ENCODE measurements at places on chromosomes 7 and 10.

- DNase-seq, result no peak
Observed at GRCh38 chr10:59805014-59805413, 51.8 kb upstream of the MRLN start.

DNA sequence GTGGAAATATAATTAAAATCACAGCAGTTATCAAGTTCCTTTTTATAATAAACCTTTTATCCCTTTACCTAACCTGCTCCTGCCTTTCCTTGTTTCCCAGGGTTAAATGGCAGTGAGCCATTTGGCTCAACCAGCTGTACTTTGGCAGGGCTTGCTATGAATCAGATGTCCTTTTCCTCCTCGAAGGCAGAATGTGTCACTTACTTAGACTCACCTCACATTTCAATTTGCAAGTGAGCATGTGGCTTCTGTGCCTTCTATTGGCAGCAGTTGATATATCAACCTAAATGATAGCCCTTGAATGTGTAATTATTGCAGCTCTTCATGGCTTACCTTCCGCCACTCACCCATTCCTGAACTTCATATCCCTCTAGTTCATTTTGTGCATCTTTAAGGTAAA, 301.7 kb downstream of the CSTF2T start:
- DNase-seq, result no peak

- DNase-seq, result peak; percentile 43
Observed at GRCh38 chr7:27661811-27662489, 733 bp downstream of the HIBADH start.

DNA sequence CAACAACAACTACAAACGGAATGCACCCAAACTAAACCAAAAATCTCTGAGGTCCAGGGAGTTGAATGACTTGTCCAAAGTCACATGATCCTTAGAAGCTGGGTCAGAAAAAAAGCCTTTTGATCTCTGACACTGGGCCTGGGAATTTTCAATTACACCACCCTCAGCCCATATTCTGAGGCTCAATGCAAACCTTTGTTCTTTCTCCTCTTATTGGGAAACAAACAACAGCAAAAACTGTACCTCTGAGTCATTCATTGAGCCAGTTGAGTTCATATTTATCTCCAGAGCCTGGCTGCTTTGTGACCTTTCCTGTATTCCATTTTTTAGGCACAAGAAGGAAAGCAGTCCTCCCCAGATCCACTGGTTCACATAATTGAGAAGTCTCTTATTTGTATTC, 51.2 kb upstream of the SORCS1 start:
- DNase-seq, result no peak

DNA sequence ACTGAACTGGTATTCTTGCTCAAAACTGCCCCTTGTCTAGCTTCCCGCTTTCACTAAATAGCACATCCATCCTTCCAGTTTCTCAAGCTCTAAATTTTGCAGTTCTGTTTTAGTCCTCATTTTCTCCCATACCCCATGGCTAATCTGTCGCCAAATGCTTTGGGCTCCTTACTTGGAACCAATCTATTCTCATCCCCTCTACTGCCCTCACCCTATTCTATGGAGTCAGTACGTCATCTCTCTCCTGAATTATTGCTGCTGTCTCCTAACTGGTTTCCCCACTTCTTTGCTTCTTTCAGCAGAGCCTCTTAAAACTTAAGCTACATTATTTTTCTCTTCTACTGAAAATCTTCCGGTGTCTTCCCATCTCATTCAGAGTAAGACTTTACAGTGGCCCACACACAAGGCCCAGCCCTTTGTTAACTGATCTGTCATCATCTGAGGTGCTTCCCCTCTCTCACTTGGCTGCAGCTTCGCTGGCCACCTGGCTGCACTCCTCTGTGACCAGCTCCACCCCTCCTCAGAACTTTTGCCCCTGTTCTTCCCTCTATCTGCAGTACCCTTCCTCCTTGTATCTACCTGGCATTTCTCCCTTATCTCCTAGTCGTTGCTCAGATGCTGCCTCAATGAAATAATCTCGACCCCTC, 9.9 kb downstream of the STARD3NL start:
- peak; percentile 30 for DNase-seq

- DNase-seq, result no peak
Observed at GRCh38 chr7:129644634-129645230, 33.2 kb downstream of the NRF1 start.

- no peak for DNase-seq
Observed at GRCh38 chr7:90766814-90767564, 170.9 kb downstream of the CDK14 start.

DNA sequence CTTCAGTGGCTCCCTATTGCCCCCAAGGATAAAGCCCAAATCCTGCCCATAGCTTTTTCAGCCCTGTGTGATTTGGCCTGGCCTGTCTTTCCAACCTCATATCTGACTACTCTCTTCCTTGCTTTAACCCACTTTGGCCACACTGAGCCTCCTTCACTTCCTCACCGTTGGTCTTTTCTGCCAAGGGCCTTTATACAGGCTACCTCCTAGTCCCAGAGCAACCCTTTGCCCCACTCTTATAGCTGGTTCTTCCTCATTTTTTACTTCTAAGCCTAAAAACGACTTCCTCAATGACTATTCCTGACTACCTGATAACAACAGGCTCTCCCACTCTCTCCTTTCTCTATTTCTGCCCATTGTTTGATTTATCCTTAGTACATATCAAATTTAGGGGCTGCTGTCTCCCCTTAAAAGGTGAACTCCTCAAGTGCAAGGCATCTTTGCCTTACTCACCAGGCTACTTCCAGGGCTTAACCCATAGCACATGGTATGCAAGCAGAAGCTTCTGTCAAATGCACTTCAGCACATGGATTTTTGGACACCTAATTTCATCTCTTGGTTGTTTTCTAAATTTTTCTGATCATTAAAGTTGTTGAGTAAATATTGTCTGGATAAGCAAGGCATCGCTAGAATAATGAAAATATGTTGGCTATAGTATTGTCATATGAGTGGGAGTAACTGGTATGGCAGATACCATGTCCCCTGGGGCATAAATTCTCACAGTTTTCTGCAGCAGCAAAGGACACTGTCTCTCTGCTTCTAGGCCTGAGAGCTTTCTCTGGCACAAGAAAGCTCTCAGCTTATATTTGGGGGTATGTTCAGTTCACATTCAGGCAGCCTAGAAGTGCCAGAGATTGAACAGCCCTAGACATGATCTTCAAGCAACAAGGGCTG, 201.5 kb upstream of the GPR26 start:
- no peak for DNase-seq

GRCh38 chr7:128919881-128920799, 9.6 kb upstream of the KCP start:
- DNase-seq, result no peak

Measured in GM13977 (cell line).